ENCODE measurements at places on chromosomes 3 and 15. TPM values are rescaled to one million over a fixed set of nuclear protein-coding genes. Genes with fewer than 3 reads are reported as not detected.

- H3K4me3 ChIP-seq = no peak overlapping the region
- H3K36me3 ChIP-seq = no peaks in the 10 kb centered on the region
Observed at GRCh38 chr3:195823280-195823679, 11.6 kb upstream of the MUC4 start.

GRCh38 chr15:86336051-86336788 lies 256.5 kb downstream of the AGBL1 start:
- H3K36me3 ChIP-seq = no peaks in the 10 kb centered on the region
- H3K4me3 ChIP-seq = no peak overlapping the region

DNA sequence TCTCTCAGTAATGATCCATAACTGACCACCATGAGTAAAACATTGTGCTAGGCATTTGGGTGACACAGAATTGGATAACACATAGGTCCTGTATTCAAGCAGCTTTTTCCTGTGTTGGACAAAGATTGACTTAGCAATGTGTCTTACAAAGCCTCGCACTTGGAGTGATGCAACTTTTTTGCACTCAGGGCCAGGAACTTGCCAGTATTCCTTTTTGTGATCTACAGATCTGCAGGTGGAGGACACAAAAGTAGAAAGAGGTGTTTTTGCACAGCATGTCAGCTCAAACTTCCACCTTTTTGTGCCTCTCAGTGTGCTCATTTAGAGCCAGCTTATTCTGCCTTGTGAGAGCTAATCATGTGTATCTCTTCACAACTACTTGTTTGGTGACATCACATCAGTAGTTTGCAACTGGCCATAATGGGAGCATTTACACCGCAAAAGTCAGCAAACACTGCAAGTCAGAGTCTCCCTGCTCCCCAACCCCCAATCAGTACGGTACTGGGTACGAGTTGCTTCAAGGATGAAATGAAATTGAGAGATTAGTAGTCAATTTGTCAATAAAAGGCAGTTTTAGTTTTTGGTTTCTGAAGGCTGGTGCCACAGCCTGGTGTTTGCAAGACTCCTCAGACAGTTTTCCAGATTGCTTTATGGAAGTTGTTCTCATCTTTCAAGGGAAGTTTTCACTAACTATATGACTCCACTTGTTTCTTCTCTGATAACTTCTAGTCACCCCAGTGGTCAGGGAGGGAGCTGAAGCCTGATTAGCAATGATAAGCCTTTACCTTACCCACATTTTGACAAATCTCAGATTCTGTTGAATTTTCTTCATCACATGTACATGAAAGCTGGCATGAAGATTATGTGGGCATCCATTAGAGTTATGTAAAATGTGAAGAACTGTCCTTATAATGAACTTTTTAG lies 149.1 kb downstream of the PDCD6IP start:
- DNase-seq = no peak
- peaks cover 15% of the 10 kb centered on the region for H3K27me3 ChIP-seq
- no peaks in the 10 kb centered on the region for H3K4me1 ChIP-seq
- H3K36me3 ChIP-seq = no peaks in the 10 kb centered on the region
- H3K4me3 ChIP-seq = no peak overlapping the region

GRCh38 chr15:40858706-40859105 lies 14.9 kb downstream of the SPINT1 start:
- no peak for DNase-seq
- H3K36me3 ChIP-seq = no peaks in the 10 kb centered on the region
- H3K4me1 ChIP-seq = peaks cover 20% of the 10 kb centered on the region
- H3K4me3 ChIP-seq = no peak overlapping the region

DNA sequence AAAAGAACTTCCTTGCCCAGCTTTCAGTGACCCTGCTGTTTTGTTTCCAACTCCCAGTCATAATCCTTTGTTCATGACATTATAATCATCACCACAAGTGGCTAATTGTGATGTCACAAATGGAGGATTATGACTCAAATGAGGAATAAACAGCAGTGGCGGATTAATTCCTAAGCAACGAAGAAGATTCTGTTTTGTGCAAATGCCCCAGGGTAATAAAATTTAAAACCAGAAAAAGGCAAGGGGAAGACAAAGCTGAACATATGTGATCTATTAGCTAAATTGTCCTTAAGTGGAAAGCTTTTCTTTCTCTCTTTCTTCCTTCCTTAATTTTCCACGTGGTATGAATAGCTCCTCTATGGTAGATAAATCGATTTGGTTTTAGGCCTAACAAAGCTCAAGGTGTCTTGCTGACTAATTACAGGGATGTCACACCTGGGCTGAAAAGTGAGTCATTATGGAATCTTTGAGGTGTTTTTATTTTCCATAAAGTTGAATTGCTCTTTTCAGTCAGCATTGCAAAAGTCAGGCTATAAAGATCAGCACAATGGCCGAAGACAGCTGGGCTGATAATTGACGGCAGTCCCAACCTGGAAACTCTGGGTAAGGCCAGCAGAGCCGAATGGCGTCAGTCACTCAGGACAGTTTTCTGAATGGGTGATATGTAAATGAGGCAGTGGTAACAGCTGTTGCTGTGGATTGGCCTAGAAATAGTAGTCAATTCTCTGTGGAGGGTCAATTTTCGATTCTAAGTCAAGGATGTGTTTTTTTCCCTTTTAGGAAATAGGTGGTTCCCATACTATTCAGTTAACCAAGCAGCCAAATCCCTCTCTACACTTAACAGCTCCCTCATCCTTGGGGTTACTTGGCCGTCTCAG lies 121.5 kb downstream of the PTPRG start:
- H3K27me3 ChIP-seq = no peaks in the 10 kb centered on the region
- no peaks in the 10 kb centered on the region for H3K4me1 ChIP-seq
- DNase-seq = no peak
- H3K36me3 ChIP-seq = no peaks in the 10 kb centered on the region
- no peak overlapping the region for H3K4me3 ChIP-seq
- H3K27ac ChIP-seq = no peak overlapping the region

DNA sequence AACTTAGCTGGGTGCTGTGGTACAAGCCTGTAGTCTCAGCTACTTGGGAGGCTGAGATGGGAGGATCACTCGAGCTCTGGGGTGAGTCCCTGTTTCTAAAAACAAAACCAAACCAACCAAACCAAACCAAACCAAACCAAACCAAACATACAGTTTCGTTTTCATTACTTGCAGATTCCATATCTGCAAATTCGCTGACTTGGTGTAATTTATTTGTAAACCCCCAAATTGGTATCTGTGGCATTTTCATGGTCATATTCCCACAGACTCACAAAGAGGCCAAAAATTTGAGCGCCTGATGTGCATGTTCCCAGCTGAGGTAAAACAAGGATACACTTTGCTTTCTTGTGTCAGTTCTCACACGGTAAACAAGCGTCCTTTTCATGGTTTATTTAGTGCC lies 1138.3 kb downstream of the ROBO1 start:
- no peak for DNase-seq
- no peaks in the 10 kb centered on the region for H3K27me3 ChIP-seq
- H3K27ac ChIP-seq = no peak overlapping the region
- no peaks in the 10 kb centered on the region for H3K4me1 ChIP-seq

The CACNA2D2 gene
- 0.56 TPM for total RNA-seq

The TNFAIP8L3 gene
- 4.1 TPM for total RNA-seq

The LDHAL6B gene
- not detected for total RNA-seq

The KLHL25 gene
- 4.3 TPM for total RNA-seq

The TIGIT gene
- 129 TPM for total RNA-seq

The NR1I2 gene
- total RNA-seq = 0.26 TPM

The RMDN3 gene
- 33.1 TPM for total RNA-seq
